ENCODE measurements at places on chromosomes 5 and 9.

DNA sequence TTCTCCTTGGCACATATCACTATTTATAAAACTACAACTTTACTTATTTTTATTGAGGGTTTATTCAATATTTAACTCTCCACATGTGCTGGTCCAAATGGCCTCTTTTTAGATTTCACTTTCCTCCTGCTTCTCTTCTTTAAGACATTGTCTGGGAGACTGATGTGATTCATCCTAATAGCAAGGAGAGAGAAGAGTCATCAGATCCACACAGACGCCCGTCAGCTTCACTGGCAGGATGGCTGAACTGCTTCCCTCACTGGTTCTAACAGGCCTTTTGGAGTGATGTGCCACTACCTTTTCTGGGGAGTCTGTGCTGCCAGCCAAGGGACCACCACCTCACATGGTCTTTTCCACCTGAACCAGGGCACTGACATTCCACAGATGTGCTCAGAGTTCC lies 16.5 kb upstream of the ROR2 start:
- no peak for DNase-seq

DNA sequence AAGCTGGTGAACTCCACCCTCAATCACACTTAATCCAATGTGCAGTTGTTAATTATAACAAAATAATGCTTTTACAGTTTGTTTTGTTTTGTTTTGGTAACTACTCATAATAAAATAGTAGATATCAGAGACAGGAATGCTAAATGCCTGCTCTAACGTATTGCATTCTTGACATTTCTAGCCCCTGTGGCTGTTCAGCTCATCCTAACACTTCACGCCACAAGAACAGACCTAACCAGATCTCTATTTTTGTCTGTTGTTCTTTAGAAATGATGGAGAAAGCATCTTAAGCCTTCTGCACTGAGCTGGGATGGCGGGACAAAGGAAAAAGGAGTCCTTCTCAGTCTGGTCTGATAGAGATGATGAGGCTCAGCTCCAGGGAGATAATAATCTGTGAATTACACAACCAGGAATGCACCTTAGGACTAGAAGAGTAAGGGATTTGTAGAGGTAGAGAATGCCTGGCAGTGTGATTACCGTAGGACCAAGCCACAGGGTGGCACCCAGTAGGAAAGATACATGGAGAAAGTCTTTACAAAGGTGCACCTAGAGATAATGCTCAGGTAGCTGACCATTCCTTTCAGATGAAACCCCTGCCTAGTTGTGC lies 628.8 kb downstream of the PDE4D start:
- DNase-seq: no peak

DNA sequence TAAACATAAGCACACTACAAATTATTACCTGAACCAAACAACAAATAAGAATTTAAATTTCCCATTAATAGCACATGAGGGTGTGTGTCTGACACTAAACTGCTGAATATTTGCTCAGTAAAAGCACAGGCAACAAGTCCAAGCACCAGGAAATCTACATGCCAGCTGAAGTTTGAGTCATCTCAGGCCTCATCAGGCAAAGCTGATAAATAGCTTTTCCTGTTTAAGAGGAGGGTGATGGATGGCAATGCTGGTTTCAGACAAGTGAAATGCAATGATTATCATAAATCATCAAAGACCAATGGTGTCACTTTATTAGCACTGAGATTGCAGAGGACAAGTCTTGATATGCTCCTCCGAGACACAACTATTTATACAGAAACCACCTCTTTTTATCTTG lies 1668.0 kb upstream of the C9orf72 start:
- DNase-seq: no peak

- no peak for DNase-seq
Measured at GRCh38 chr9:116250891-116251290, 97.3 kb downstream of the PAPPA start.
